ENCODE measurements at places on chromosomes 4 and X. TPM values are rescaled to one million over a fixed set of nuclear protein-coding genes. Genes with fewer than 3 reads are reported as not detected.

DNA sequence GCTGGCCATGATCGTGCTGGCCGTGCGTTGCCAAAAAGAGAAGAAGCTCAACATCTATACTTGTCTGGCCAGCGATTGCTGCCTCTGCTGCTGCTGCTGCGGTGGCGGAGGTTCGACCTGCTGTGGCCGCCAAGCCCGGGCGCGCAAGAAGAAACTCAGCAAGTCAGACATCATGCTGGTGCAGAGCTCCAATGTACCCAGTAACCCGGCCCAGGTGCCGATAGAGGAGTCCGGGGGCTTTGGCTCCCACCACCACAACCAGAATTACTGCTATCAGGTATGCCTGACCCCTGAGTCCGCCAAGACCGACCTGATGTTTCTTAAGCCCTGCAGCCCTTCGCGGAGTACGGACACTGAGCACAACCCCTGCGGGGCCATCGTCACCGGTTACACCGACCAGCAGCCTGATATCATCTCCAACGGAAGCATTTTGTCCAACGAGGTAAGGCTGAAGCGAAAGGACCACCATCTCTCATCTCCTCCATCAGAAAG lies 3.3 kb downstream of the PCDH10 start:
- no peak for DNase-seq

Gene LNX1
- total RNA-seq, result 52.9 TPM

- no peak for DNase-seq
These were observed 62.1 kb upstream of the PRRG3 start for GRCh38 chrX:151633157-151633556.

GRCh38 chr4:42596918-42597317 lies 60.0 kb downstream of the ATP8A1 start:
- no peak for DNase-seq

Gene CXCL1
- total RNA-seq, result 2.0 TPM

Gene ATP10D
- total RNA-seq, result 11.2 TPM

DNA sequence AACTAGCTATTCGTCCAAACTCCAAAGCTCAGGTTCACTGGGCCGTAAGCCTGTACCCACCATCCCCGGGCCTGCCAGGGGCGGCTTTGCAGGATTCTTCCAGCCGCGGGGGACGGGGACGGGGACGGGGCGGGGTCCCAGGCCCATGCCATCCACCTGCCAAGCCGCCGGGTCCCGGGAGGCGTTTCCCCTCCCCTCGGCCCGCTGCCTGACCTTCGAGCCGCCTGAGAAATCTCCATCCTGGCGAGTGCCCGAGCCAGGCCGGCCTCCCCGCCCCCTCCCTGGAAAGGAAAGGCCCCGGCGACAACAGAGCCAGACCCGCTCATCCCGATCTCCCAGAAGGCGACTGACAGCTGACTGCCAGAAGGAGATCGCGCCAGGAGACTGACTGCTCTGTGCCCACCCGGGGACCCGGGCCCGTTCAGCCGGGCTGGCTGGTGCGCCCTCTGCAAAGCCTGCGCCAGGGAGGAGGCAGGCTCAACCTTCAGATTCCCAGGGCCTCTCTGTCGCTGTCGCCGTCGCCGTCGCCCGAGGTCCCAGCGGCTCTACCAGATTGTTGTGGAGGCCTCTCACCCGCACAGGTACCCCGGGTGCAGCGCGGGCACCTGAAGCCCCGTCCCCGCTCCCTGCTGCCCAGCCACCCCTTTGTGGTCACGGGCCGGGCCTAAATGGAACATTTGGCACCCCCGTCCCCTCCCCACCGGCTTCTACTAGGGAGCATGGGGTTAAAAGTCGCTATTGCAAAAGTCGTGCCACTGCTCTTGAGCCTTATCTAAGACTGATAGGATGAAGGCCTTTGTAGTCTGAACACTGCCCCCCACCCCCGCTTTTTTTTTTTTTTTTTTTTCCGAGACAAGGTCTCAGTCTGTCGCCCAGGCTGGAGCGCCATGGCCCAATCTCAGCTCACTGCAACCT lies at the start of gene RGN:
Gene RGN, plus strand, starts transcription at position 315 of the 915 bp plus-strand sequence. CDS start 2,702 bp downstream, outside the sequence.
- no peak for DNase-seq

Gene CFP
- total RNA-seq, result 0.62 TPM

Gene DOK7
- total RNA-seq, result not detected

DNA sequence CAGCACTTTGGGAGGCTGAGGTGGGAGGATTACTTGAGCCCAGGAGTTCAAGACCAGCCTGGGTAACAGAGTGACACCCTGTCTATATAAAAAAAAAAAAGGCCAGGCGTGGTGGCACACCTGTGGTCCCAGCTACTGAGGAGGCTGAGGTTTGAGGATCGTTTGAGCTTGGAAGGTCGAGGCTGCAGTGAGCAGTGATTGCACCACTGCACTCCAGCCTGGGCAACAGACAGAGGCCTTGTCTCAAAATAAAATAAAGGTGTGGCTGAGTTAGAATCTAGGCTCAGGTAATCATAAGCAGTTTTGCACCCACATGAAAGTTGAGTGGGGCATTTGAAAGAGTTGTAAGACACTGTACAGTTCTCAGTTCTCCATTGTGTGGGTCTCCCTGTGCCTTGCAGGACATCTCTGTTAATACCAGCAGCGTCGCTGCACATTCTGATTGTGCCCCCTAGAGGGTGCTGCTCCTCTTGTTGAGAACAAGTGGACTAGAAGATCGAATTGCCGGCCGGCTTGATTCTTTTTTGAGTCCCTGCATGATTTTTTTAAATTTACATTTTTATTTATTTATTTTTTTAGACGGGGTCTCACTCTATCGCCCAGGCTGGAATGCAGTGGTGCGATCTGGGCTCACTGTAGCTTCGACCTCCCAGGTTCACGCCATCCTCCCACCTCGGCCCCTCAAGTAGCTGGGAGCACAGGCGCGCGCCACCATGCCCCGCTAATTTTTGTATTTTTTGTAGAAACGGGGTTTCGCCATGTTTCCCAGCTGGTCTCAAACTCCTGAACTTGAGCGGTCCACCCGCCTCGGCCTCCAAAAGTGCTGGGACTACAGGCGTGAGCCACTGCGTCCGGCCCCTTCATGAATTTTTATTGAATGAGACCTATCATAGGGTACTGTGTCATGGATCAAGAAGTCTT lies 73.6 kb upstream of the RBMX start:
- DNase-seq, result peak; percentile 9

GRCh38 chr4:151629097-151629783 lies 131.6 kb downstream of the GATB start:
- no peak for DNase-seq

Gene SGMS2
- total RNA-seq, result 0.94 TPM

All from occipital lobe (tissue), 3 donors.